ENCODE measurements at places on chromosomes 7 and 10.

- no peak for DNase-seq
Measured at GRCh38 chr10:50931948-50932431, 46.6 kb upstream of the A1CF start.

- no peak for DNase-seq
Measured at GRCh38 chr10:9060314-9060713, 1005.8 kb downstream of the GATA3 start.

- no peak for DNase-seq
Measured at GRCh38 chr10:61160253-61160652, 216.3 kb upstream of the RHOBTB1 start.

- DNase-seq: no peak
Measured at GRCh38 chr10:48445932-48446331, 139.5 kb downstream of the MAPK8 start.

DNA sequence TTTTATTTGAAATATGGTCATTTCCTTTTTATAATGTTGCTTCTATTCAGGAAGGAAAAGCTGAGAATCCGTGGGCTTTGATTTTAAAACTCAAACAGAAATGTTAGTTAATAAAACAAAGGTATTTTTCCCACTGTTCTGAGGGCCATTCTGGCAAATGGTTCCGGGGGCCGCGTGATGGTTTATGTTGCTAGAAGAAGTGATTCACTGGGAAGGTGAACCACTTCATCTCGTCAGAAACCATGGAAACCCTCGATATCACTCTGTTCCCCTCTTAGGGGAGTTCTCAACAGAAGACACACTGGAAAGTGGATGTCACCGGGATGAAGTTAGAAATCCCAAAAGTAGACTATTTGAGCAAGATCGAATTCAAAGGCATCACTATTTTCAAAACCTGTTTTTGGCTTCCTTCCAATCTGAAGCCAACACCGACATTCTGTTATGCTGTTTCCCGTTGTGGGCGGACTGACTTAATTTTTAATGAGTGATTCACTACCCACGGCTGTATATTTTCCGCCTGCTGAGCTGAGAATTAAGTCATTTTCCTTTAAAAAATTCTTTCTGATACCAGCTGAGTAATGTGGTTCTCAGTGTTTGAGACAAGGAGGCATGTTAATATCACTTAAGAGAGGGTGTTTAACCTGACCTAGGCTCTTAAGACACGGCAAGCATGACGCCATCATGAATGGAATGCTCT, 84.1 kb downstream of the PTPRE start:
- no peak for DNase-seq

- no peak for DNase-seq
Measured at GRCh38 chr10:131144711-131145375, 166.7 kb downstream of the TCERG1L start.

- no peak for DNase-seq
Measured at GRCh38 chr7:95601316-95601715, 5.0 kb upstream of the PDK4 start.

DNA sequence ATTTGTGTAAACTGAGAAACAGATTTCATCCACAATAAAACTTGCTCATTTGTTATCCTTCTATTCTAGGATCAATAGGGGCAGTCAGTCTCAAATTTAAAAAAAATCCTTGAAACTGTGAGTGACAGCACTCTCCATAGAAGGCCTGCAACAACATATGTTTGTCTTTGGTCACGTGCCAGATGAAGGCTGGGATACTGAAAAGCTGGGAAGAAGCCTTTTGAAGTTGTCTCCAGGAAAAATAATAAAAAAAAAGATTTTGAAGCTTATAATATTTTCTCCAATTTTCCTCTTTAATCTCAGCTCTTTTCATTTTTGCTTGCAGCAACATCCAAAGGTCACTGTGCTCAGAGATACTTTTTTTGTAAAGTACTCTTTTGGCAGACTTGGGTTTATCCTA, 128.6 kb upstream of the SLC26A5 start:
- no peak for DNase-seq

- DNase-seq: no peak
Measured at GRCh38 chr7:6536262-6537260, 14.7 kb downstream of the GRID2IP start.

DNA sequence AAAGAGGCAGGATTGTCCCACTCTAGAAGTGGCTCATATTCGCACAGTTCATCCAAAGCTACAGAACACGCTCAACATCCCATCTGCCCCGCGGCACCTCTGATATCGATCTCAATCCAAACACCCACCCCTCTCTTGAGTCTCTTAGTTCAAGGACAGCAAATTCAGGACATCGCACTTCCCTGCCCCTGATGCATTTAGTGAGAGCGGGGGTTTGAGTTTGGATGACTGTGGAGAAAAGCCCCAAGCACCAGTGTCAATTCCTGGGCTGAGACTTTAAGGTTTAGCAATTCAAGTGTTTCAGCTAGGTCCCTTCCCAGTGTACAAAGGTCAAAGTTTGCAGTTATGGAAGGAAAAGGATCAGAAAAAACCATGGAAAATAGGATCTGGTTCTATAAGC, 166.2 kb downstream of the LYZL1 start:
- DNase-seq: no peak

- DNase-seq: no peak
Measured at GRCh38 chr10:108556186-108556585, 1367.1 kb downstream of the XPNPEP1 start.

GRCh38 chr7:80768756-80769155, 130.3 kb downstream of the CD36 start:
- no peak for DNase-seq

DNA sequence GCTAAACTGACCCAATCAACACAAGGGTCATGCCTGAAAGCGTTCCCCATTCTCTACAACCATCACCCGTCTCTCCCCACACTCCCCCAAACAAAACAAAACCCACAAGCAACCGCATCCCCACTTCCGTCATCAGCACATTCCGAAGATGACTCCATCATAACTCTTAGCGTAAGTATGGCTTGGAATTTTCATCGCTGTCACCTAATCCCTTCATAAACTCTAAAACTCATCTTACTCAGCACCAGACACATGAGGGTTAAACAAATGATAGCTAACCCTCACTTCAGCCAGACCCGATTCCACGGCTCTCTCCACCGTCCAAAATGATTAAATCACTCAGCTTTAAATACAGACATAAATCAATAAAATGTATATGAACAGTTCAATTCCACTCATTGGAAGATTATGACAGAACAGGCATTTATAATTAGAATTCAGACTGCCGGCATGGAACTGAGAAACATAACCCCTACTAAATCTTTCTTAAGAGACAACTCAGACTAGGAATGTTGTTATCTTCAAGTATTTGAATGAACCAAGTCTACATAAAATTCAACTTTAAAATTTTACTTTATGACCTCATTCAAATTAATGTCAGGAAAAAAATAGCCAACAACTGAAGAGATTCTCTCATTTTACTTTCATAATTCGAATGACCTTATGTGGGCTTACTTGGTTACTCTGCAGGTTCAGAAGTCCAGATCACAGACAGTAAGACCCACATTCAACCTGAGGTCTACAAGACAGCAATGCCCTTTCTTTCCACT, 215.9 kb downstream of the PARD3 start:
- no peak for DNase-seq

GRCh38 chr10:109978481-109978880, 29.3 kb upstream of the ADD3 start:
- DNase-seq: peak; percentile 48

GRCh38 chr10:26861205-26861998, 644 bp upstream of the ABI1 start:
- DNase-seq: no peak

GRCh38 chr7:94276795-94277194, 117.9 kb upstream of the COL1A2 start:
- no peak for DNase-seq

DNA sequence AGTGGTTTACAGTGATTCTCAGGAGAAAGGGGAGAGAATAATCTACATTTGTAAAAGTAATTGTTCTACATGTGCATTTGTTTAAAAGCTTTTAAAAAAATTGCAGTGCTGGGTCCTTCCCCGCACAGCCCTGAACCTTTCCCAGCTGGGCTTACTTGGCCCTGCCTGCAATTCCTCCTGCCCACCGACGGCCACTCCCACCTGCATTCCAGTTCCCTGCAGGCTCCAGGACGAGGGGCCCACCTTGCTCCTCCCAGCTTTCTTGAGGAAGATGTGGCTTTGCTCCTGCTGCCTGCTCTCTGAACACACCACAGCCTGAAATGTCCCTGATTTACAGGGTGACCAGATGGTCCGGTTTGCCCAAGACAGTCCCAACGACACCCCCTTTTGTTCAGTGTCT, 222.7 kb downstream of the PRPF18 start:
- no peak for DNase-seq

DNA sequence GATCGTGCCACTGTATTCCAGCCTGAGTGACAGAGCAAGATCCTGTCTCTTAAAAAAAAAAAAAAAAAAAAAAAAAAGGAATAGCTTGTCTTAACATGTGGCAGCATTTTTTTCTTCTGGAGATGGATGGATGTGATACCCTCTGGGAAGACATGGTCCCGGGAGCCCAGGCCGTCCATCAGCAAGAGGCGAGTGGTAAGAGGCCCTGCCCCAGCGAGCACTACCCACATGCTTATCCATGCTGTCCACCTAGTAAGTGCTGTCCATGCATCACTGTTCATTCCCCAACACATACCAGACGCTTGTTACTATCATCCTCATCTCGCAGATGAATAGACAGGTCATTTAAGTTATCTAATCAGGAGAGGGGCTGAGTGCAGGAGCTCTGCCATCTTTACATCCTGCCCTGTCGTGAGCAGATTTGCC, 12.9 kb downstream of the ATP6V1F start:
- DNase-seq: no peak

DNA sequence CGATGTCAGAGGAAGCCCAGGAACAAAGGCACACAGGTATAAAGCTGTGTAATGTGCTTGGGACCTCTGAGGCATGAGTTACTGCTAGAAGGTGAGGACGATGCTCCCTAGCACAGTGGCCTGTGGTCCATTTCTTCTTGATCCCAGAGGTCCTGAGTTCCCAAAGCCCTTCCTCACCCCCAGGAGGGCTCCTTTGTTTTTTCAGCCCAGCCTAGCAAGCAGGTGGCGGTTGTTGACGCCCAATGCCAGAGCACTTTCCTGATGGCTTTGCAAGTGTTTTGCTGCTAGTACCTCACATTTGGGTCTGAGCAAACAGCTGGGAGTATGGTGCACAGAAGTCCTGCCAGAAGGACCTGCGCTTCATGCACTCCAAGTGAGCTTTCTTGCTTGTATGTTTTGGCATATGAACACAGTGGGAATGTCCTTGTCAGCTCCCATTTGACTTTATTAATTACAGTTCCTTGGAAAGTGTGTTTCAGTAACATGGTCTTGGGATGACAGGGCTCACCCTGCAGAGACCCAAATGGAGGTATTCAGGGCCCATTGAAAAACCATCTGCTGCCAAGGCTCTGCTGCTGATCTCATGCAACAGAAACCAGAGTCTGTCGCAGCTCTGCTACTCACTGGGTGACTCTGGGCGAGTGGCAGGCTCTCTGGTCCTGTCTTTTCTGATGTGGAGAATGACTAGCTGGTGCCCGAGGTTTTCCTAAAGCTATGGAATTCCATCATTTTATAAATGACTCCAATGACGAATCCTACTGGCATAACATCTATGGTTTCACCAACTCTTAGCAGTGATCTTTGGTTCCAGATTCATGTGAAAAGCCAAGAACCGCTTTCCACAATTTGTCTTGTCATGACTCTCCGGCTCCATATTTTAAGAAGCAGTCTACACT, 134.9 kb downstream of the ARID5B start:
- no peak for DNase-seq

DNA sequence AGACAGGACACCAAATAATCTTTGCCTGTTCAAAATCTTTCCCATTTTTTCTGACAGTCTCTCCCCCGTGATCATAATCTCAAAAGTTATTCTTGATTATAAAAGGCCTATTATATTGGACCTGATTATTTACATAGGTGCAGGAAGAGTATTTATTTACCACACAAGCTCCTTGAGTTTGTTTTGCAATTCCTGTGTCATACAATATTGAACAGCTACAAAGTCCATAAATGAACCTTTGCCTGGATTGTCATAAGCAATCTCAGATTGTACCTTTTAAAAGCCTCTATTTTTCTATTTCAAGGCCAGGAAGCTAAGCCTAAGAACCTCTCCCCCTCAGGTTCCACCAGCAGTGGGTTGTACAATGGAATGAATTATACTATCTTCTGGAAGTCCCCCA, 183.9 kb upstream of the MEOX2 start:
- DNase-seq: no peak

- DNase-seq: no peak
Measured at GRCh38 chr10:12825260-12825849, 176.2 kb downstream of the CCDC3 start.

DNA sequence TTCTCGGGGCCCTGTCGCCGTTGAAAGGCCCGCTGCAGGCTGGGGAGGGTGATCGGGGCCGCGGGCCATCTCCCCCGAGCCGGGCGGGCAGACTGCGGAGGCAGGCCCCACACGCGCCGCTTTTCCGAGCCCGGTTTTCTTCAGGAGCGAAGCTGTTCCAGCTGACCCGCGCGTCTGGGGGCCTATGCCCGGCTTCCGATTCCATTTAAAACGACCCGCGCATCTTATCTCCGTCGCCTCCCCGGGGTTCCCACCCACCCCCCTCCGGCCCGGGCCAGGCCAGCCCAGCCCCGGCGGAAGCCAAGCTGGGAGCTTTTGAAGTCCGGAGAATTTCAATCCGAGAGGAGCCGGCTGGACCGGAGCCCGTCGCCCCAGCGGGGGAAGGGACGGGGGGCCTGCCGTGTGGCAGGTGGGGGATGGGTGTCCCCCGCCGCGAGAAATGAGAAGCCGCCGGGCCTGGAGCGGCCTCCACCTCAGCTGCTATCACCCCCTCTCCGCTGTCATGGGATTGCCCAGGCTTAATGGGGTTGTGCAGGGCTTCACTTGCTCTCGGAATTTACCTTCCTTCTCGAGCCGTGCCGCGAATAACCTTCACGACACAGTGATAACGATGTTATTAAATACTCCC, 3.1 kb upstream of the EVX1 start:
- DNase-seq: no peak

GRCh38 chr10:129694691-129695243, 227.7 kb downstream of the MGMT start:
- DNase-seq: no peak

- no peak for DNase-seq
Measured at GRCh38 chr7:108017776-108018151, 14.8 kb upstream of the LAMB1 start.

DNA sequence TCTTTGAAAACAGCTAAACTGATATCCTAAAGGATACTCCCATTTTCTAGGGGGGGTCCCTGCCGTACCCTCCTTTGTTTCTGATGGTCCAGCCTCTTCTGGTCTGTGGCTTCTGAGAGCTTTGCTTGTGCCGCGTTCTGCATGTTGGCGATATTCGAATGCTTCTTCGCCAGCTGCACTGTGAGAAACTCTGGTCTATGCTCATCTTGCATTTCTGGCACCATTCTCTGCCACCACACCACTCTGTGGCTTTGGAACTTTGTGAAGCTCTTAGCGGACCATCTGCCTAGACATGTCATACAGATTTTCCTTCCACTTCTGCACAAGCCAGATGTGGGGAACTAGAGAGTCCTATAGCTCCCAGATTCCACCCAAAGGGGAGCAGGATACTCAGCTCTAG, 197.2 kb downstream of the REEP3 start:
- DNase-seq: no peak

Data from CD4-positive, alpha-beta T cell treated with Interferon gamma for 1 hour (primary cell).